ENCODE measurements at places on chromosomes 2 and 18.

DNA sequence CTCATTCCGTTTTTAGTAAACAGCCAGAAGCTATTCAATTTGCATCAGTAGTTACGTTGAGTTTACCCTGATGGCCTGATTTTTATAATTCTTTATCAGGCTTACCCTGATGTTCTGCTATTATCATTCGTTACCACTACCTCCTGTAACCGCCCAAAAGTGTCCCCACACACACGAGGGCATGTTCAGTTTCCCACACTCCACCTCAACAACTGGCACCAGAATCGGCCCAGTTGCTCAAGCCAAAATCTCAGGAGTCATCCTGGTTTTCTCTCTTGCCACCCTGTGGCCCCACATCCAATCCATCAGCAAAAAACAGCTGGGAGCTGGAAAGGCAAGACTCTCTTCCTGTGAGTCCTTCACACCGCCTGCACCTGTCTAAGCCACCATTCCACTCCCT is 102.9 kb upstream of the RAB6C start:
- DNase-seq, result no peak

GRCh38 chr2:221590861-221591365 is 18.8 kb upstream of the EPHA4 start:
- DNase-seq, result no peak

DNA sequence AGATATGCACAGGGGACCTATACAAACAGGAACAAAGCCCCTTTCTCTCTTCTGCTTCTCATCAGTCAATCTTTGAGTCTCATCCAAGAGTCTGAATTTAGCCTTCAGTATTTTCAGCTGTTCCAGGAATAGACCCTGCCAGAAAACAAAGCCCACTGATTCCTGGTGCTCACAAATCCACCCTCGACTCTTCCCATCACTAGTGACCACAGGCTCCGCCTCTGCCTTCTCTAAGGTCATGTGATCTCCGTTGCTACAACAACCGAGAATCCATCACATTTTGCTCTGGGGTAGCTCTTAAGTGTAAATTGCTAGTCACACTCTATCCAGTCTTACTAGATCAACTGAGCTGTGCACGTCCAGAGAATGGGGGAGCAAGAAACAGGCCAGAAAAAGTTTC is 46.4 kb upstream of the SPTBN1 start:
- DNase-seq, result no peak

DNA sequence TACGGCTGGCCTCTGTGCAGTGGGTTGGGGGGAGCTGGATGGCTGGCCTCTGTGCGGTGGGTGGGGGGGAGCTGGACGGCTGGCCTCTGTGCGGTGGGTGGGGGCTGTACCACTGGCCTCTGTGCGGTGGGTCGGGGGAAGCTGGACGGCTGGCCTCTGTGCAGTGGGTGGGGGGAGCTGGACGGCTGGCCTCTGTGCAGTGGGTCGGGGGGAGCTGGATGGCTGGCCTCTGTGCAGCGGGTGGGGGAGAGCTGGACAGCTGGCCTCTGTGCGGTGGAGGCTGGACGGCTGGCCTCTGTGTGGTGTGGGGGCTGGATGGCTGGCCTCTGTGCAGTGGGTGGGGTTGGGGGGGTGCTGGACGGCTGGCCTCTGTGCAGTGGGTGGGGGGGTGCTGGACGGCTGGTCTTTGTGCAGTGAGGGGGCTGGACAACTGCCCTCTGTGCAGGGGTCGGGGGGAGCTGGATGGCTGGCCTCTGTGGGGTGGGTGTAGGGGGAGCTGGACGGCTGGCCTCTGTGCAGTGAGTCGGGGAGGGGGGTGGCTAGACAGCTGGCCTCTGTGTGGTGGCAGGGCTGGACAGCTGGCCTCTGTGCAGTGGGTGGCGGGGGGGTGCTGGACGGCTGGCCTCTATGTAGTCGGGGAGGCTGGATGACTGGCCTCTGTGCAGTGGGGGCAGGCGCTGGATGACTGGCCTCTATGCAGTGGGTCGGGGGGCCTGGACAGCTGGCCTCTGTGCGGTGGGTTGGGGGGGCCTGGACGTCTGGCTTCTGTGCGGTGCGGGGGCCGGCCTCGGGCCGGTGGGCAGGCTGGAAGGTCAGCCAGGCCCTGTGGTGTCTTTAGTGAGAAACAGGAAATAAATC is 31.9 kb downstream of the NFATC1 start:
- DNase-seq, result no peak

DNA sequence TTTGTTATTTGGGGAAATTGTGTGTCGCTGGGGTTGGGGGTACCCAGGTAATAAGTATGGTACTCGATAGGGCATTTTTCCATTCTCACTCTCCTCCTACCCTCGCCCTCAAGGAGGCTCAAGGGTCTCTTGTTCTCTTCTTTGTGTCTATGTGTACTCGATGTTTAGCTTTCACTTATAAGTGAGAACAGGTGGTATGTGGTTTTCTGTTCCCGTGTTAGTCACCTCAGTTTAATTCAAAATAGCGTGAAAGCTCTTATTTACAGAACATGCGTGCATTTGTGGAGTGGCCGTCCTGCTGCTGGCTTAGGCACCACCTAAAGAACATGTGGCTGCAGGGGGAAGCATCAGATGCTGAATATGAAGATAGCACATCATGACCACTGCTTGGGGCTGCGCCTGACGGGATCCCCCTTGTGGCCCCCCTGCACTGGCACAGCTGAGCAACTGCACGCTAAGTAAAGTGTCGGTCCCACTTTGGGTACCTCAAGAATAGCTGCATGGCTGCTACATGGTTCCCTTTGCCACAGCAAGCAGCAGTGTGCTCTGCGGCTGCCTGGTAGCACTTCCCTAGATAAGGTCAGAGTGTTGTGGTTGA is 569.0 kb downstream of the DCDC2C start:
- DNase-seq, result no peak

GRCh38 chr2:5969303-5969702 is 277.1 kb downstream of the SOX11 start:
- DNase-seq, result no peak

DNA sequence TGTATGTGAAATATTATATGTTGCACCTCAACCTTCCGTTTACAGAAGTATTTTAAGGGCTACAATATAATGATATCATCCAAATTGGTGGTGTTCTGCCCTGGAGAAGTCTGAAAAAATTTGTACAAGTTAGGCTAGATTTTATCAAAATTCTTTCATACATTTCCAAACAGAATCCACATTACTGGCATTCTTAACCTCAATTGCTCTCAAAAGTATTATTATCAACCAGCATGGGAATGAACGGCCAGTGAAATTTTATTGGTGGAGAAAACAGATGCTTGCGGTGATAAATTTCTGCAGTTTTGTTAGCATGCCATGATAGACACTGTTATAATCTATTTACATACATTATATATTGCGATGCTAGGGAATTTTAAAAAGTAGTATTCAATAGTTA is 88.3 kb upstream of the TFPI start:
- no peak for DNase-seq

- DNase-seq, result no peak
Measured at GRCh38 chr2:197506658-197507057, 6.5 kb downstream of the HSPE1 start.

DNA sequence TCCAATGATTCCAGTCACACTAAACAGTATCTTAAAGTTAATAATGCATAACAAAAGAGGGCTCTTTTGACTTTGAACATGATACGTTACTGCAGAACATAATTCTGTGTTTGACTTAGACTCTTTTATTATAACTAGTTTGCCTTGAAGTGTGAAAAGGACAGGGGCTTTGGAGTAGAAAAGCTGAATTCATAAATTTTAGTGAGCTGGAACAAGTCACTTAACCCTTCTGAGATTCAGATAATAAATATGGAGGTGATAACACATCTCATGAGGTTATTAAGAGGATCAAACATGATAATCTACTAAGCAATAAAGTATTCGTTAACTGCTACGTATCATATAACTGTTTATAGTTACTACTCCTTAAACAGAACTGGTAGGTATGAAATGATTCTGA is 44.7 kb upstream of the FLACC1 start:
- DNase-seq, result no peak

GRCh38 chr2:138012082-138012481 is 47.8 kb downstream of the HNMT start:
- no peak for DNase-seq

DNA sequence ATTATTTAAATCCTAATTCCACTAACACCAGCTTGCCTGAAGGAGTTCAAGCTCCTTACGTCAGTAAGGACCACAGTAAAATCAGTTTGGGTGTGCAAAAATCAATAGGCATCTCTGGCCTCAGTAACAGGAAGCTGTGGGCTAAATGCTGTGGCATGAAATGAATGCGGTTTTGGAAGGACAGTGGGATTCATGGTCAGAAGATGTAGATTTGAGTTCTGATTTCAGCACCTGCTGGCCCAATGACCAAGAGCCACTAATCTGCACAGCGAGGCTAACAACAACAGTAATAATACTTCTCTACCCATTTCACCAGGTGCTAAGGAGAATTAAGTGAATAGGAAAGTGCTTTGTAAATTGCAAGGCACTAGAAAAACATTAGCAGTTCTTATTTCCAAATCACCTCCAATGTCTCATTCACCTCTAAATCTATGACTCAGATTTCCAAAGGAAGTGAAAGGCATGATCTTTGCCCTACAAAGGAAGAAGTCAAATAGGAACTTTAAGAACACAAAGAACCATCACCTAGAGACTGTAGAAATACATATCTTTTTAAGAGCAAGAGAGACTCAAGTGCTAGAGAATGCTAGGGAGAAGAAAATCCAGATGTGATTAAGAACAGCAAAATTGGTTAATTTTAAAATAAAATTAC is 172.6 kb downstream of the ANKRD44 start:
- no peak for DNase-seq

DNA sequence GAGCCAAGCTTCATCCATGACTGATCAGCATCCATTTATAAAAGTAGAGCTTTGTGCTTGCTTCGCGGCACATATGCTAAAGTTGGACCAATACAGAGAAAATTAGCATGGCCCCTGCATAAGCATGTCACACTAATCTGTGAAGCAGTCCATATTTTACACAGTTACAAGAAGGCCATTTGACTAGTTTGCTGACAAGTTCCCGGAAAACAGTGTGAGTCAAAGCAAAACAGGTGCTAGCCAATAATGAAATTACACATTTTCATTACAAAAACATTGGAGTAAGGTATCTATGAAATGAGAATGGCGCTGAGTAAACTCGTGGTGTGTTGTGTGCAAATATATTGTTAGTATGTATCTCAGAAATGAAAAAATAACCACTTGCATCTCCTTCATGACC is 4.7 kb downstream of the ANKRD62 start:
- DNase-seq, result no peak

DNA sequence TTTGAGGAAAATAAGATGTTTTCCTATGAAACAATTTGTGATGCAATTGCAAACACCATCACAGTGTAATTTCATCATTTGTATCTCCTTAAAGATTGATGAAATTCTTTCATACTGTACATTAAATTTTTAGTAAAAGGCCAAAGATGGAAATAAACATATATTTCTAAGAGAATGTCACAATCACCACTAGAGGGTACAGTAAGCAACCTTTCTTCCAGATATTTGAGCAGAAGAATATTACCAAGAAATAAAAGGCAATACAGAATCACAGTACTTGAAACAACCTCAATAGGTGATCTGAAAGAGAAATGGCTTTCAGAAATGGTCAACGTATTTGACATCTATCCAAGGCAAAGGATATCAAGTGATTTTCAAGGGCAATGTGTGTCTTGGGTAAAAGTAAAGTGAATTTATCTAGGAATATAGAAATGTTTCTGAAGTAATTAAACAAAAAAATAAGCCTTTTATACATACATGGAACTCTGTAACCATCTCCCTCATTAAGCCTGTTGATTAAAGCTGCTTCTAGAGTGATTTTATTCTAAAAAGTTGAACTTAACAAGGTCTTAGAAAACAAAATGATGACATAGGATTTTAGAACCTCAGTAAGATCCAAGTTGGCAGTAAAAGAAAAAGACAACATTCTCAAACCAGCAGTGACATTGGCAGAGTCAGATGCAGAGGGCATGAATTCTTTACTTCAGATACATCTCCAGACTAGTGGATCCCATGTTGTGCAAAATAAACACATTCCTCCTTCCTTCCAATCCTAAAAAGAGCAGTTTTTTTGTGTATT is 90.3 kb upstream of the SESTD1 start:
- DNase-seq, result no peak

DNA sequence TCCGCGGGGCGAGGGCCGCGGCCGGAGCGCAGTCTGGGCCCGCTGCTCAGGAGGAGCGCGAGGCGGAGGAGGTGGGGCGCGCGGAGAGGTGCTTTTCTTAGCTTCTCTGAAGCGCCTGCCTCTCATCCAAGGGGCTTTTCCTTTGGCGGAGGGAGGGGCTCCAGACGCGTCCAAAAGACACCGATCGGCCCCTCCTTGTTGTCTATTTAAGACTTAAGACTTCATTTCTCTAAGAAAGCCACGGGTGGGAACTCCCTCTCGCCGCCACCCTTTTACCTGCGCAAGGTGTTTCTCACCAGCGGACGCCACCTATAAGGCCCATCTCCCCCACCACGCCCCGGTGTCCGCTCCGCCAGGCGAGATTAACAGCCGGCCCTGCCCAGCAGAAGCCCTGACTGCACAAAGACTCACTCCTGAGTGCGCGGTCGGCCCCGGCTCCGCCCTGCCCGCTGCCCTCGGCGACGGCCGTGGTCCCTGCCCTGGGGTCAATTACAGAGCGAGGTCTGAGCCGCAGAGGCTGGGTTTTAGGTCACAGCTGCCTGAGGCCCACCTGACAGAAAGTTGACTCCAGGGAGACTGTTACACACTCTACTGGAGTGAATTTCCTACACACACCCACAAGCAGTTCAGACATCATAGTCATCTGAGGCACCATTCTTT is at the start of gene DSC2:
DSC2 (minus strand) TSS at position 397 of the 660 bp plus-strand sequence. CDS start 450 bp downstream, outside the sequence.
- no peak for DNase-seq

GRCh38 chr18:36314098-36314497 is 16.6 kb downstream of the FHOD3 start:
- no peak for DNase-seq

DNA sequence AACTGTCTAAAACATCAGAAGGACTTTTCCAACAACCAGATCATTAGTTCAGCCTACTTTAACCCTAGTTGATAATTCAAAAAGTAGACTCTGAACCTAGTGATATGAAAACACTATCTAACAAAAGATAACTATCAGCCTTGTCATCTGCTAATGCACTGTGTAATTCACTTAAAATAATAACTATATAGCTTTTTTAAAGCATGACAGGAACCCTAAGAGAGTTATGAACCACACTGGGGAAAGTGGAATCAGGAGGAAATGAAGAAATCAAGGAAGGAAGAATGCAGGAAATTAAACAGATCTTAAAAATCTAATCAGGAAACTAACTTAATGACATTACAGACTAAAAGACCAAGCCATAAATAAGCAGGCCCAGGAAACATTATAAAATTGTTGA is 9.0 kb downstream of the B4GALT6 start:
- DNase-seq, result no peak

- DNase-seq, result no peak
Measured at GRCh38 chr18:43422518-43422917, 145.2 kb upstream of the SYT4 start.

DNA sequence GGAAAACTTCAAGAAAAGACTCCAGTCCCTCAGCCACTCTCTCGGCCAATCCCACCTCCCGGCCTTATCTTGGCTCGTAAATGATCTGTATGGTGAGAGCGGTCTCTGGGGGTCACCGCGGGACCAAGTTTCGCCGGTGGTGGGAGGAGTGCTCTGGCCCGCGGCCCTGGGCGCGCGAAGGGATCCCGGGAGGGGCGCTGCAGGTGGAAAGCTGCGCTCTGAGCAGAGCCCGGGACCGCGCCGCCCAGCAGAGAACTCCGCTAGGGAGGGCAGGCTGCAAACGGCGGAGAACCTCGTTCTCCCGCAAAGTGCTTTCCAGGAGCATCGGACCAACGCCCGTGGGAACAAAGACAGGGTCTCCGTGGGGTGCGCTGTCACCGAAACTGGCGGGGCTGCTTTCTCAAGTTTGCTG is 622 bp downstream of the LRP2 start:
- no peak for DNase-seq
